ENCODE measurements at places on chromosomes 1 and 21. TPM values are rescaled to one million over a fixed set of nuclear protein-coding genes. Genes with fewer than 3 reads are reported as not detected.

HES3 gene
- not detected for total RNA-seq

GPA33 gene
- not detected for total RNA-seq

RAB3B gene
- total RNA-seq: 10.4 TPM

IL20 gene
- not detected for total RNA-seq

PRAMEF4 gene
- not detected for total RNA-seq

Data from A549 treated with ZK216348 at 1 μM for 4 hours (cell line).